ENCODE measurements at places on chromosomes 12 and 14. TPM values are rescaled to one million over a fixed set of nuclear protein-coding genes. Genes with fewer than 3 reads are reported as not detected.

DNA sequence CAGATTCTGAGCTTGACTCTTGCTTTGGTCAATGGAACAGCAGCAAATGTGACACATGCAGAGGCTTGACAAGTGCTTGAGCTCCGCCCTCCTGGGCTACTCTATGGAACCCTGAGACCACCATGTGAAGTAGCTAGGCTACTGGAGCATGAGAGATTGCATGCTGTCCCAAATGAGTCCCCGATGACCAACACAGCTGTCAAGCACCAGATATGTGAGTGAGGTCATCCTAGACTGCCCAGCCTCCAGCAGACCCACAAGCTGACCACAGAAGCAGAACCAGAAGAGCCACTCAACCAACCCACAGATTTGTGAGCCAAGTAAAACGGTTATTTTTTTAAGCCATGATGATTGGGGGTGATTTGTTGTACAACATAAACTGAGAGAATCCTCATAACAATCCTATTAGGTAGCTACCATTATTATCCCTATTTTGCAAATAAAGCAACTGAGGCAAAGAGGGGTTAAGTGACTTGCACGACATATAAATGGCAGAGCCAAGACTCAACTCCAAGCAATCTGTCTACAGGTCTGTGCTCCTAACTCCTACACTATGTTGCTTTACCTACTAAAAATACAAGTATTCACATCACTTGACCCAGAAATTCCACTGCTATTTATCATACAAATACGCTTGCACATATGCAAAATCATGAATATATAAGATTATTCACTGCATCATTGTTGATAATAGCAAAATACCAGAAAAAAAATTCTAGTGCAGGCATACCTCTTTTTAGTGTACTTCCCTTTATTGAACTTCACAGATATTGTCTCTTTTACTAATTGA lies 136.2 kb downstream of the NDUFA12 start:
- H3K27me3 ChIP-seq: no peaks in the 10 kb centered on the region
- no peak overlapping the region for H3K27ac ChIP-seq
- no peaks in the 10 kb centered on the region for H3K4me1 ChIP-seq
- no peak for DNase-seq
- H3K36me3 ChIP-seq: no peaks in the 10 kb centered on the region
- no peak overlapping the region for H3K4me3 ChIP-seq

Gene NPFF
- total RNA-seq: not detected

Gene GALNT16
- total RNA-seq: 0.65 TPM

- DNase-seq: no peak
- H3K4me3 ChIP-seq: no peak overlapping the region
- no peaks in the 10 kb centered on the region for H3K27me3 ChIP-seq
- peak overlapping the region; percentile 98 for H3K27ac ChIP-seq
- peaks cover 4% of the 10 kb centered on the region for H3K36me3 ChIP-seq
Observed at GRCh38 chr14:61475316-61475715, 153.9 kb downstream of the PRKCH start.
